ENCODE measurements at places on chromosomes 13 and 19. TPM values are rescaled to one million over a fixed set of nuclear protein-coding genes. Genes with fewer than 3 reads are reported as not detected.
A peak's percentile ranks its signal among the peaks of the same experiment; 100 is the strongest.

XRCC1 gene
- total RNA-seq: 10.4 TPM

CBY2 gene
- not detected for total RNA-seq

KIR3DL1 gene
- total RNA-seq: not detected

DNA sequence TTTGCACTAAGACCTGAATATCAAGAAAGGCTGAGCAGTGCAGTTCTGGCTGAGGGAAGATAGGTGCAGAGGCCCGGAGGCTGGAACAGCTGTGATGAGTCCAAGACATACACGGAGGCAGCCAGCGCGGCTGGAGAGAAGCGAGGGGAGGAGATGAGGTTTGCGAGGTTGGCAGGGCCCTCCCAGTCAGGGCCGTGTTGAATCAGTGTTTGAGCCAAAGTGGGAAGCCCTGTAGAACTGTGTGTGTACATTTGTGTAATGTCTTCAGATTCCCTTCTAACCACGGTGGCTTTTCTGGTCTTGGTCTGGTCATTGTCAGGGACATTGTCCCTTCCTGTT lies 34.9 kb downstream of the PAK4 start:
- no peak for DNase-seq

- no peak for DNase-seq
These were observed 18.6 kb upstream of the LATS2 start for GRCh38 chr13:21079761-21080592.

- DNase-seq: no peak
These were observed 63.4 kb downstream of the EFNB2 start for GRCh38 chr13:106471957-106472543.

- DNase-seq: no peak
These were observed 22.2 kb downstream of the RASA3 start for GRCh38 chr13:114110091-114110829.

DNA sequence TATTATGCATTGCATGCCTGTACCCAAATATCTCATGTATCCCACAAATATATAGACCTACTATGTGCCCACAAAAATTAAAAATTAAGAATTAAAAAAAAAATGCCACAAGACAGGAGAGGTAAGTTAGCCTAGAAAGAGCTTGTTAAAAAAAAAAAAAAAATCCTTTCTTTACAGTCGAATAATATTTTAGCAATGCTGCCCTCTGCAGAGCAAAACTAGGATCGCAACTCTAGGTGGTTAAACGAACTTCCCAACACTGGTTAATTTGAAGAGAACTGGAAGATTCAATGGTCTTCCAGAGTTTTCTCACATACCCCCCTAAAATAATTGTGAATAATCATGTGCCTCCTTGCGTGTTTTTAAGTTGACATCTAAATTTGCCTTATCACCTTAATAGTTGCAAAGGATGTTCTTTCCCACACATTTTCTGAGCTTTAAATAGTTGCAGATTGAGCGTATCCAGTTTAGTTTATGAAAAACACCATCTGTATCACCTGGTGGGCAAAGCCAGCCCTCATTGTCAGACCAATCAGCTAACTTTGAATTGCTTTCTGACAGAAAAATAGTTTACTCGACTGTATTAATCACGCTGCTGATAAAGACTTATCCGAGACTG lies 47.4 kb upstream of the RCBTB2 start:
- DNase-seq: peak; percentile 95
